ENCODE measurements at places on chromosomes 5 and 9.

GRCh38 chr9:136541709-136542108, 4.1 kb downstream of the NOTCH1 start:
- DNase-seq = no peak

- no peak for DNase-seq
Observed at GRCh38 chr5:153939101-153939500, 99.6 kb downstream of the FAM114A2 start.

DNA sequence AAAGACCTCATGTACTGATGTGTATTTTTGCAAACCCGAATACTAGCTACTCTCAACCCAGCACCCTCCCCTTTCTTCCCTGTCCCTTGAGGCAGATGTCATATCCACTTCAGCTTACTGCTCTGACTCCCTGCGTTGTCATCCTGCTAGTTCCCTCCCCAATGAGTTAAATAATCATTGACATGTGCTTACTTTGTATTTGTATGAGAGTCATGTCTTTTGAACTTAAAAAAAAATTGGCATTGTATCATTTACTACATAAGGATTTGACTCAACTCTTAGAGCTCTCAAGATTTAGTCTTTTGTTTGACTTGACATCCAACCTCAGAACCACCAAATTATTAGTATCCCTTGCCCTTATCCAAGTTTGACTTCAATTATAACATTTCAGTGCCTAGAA, 219.7 kb upstream of the TUT7 start:
- no peak for DNase-seq

- DNase-seq = no peak
Observed at GRCh38 chr9:115195912-115196311, 78.0 kb upstream of the TNC start.

GRCh38 chr5:74017786-74018211, 391.8 kb downstream of the ARHGEF28 start:
- DNase-seq = peak; percentile 51

- DNase-seq = no peak
Observed at GRCh38 chr9:116313638-116314037, 160.0 kb downstream of the PAPPA start.

- DNase-seq = peak; percentile 33
Observed at GRCh38 chr5:50666261-50667022, at the start of gene PARP8. Gene PARP8, plus strand, starts transcription at chr5:50666637. Its CDS starts 459 bp downstream, at chr5:50667096.

- DNase-seq = no peak
Observed at GRCh38 chr5:120473332-120473731, 9.2 kb downstream of the PRR16 start.

- peak; percentile 73 for DNase-seq
Observed at GRCh38 chr5:169142264-169142970, 158.5 kb downstream of the SLIT3 start.

GRCh38 chr9:135088348-135088978, 995 bp downstream of the OLFM1 start:
- DNase-seq = no peak

- DNase-seq = no peak
Observed at GRCh38 chr5:54135042-54135441, 175.3 kb downstream of the ARL15 start.

- no peak for DNase-seq
Observed at GRCh38 chr5:131495536-131496399, 139.3 kb downstream of the RAPGEF6 start.

- no peak for DNase-seq
Observed at GRCh38 chr5:45484781-45485180, 211.4 kb downstream of the HCN1 start.

DNA sequence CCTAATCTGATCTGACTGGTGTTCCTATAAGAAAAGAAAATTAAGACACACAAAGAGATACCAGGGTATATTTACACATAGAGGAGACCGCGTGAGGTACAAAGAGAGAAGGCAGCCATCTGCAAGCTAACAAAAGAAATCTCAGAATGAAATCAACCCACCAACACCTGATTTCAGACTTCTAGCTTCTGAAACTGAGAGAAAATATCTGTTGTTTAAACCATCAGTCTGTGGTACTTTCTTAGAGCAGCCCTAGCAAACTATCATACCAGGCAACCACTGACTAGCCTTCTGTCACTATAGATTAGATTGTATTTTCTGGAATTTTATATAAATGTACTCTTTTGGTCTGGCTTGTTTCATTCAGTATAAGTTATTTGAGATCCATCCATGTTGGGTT, 779.3 kb upstream of the ACO1 start:
- no peak for DNase-seq

DNA sequence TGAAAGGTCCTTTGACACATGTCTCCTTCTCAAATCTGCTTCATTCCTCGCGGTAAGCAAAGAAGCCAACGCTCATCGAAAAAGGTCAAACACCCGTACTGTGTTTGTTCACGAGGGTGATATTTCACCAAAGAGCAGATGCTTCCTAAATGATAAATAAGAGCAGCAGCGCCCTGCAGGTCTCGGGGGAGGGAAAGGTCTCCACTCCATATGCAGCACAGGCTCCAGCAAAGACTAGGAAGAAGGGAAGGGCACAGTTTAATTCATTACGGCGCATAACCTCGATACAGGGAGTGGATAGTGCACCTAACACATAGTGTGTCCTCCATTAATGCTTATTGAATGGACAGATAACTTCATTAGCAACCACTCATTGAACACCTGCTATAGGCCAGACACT, 593.3 kb downstream of the CDK5RAP2 start:
- DNase-seq = no peak

- peak; percentile 45 for DNase-seq
Observed at GRCh38 chr5:65262096-65262495, 219.6 kb downstream of the ADAMTS6 start.

DNA sequence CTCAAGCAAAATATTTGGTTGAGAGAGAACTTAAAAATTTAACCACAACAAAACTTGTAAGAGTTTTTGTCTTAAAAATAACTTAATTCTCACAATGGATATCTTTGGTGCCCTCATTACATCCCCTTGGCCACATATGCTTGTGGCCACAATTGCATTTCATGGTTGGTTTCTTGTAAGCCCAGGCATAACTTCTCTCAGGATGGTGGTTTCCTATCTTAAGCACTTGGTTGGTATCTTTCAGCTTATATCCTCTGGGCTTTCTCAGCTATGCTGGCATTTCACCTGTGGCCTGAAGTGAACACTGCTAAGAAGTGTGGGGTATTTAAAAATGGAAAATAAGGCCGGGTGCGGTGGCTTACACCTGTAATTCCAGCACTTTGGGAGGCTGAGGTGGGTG, 212.4 kb upstream of the MEF2C start:
- DNase-seq = no peak

DNA sequence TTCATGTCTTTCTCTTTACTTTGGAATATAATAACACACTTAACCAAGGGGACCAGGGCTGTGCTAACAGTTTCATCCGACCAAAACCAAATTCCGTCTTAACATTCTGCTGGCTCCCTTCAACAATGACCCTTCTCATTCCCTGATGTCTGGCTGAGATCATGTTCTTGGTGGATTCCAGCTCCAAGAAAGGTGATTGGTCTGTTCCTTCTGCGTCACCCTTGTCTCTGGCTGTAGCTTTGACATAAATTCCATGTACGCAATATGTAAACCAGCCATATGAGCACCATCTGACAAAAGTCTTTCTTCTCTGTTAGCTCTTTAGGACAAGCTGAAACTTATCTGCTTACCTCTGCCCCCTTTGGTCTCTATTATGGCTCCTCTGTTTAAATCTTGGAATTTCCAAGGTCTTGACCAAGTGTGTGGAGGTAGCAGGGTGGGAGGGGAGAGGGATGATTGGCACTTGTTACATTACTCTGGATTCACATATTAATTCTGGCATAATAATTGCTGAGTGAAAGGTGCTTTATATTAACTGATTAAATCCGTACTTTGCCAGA, 45.7 kb upstream of the HSD17B4 start:
- no peak for DNase-seq

DNA sequence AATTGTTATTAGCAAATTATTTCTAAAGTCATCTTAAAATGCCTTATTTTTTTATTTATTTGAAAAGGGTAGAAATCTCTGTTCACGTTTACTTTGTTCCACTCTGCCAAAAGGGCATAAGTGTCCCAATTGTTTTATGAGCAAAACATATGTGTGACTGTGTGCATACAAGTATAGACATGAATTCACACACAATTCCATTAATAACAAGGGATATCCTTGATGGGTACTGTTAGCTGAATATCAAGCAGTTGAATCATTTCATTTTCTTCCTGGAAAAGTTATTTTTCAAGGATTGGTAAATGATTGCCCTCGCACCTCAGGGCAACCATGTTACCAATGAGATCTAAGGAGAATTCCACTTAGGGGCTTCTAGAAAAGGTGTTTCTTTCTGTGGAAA, 92.1 kb upstream of the TAF11L2 start:
- no peak for DNase-seq

GRCh38 chr5:139446956-139447779, 7.8 kb upstream of the DNAJC18 start:
- no peak for DNase-seq

DNA sequence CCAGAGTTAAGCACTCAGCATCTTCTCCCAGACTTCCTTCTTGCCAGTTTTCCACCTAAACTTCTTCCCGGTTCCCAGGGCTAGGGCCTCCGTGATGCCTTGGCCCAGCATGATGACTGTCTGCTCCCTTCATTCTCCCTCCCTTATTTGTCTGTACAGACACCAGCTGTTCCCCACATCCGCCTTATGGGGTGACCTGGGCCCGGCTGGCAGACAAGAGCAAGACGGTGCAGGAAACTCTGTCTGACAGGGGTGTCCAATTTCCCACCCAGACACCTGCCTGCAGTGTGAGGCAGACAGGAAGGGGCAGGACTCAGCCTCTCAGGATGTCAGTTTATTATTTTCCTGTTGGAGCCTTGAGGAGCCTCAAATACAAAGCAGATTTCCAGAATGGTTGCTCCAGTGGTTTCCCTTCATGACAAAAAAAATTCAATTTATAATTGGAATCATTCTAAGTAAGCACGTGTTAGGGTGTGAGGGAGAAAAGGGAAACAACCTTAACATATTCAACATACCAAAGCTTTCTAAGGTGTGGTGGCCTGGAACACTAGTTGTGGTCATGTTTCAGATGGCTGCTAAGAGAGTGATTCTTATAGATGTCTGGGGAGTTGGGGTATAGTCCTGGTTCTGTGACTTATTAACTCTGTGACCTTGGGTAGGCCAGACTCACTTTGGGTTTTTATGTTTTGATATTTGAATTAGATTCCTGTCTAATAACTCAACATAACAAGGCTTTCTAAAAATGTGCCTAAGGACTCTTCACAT, 234.5 kb downstream of the PAPPA start:
- DNase-seq = no peak

DNA sequence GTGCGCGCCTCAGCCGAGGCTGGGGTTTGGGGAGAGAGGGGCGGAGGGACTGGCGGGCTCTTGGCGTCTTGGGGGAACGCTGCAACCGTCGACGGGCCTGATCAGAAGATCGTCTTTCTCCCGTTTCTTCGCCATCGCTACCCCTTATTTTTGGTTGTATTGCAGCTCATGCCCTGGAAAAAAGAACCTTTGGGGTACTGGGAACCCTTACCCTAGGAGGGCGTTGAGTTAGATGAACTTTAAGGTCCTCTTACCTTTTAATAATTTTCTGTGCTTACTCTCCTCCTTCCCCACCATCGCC, 719 bp downstream of the PAIP2 start:
- DNase-seq = no peak

DNA sequence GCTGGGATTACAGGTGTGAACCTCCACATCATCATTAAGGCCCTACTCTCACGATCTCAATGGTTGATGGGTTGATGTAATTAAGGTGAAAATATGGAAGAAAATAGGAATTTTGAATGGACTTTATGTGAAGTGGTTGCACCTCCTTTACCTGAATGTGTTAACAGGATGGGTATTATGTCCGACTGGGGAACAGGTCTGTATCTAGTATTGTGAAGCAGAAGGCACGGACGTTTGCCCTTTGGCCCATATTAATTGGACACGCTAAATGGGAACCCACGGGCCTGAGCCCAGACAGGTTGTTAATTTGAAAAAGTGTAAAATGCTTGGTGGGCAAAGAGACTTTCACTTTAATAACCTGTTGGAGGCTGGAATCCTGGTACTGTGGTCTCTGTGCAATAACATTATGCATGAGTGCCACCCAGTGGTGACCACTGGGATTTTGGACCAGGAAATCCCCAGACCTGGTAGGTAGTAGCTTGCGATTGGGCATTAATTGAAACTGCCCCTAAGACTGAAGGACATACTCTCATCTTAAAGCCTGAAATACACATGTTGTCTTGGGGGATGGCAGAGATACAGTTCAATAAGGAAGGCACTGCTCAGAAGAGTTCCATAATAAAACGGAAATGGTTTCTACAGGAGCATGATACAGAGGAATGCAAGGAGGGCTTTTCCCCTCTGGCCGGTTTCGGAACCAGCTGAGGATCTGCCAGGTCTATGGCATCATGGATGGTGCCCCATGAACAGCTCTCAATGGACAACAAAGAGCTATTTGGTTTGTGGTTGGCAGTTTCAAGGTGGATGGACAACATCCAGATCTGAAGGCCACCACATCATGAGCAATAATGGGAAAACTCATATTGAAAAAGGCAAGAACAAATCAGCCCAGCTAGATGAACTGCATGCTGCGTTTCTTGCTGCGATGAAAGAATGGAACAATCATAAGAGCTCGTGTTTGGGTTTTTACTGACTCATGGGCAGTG, 26.2 kb upstream of the BICD2 start:
- DNase-seq = peak; percentile 81

- no peak for DNase-seq
Observed at GRCh38 chr5:138448481-138449398, 9.9 kb downstream of the REEP2 start.

- no peak for DNase-seq
Observed at GRCh38 chr5:142981475-142981874, 211.3 kb downstream of the ARHGAP26 start.

- no peak for DNase-seq
Observed at GRCh38 chr5:157222506-157223230, 42.0 kb downstream of the ITK start.

GRCh38 chr9:33127881-33128280, 39.3 kb downstream of the B4GALT1 start:
- DNase-seq = no peak

DNA sequence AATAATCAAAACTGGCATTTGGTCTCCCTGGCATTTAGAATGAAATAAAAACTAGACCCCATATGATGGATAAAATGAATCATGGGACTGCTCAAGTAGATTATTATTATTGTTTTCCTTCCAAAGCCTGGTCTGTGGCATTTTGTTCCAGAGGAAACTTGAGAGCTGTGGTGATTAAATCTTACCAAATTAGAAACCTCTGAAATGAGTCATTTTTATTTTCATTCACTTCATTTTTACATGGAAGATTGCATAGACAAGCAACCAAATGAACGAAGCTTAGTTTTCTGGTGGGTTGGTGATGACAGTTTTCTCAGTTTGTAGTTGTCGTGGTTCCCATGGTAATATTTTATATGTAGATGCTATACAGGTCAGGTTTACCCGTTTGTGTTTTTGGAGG, 23.4 kb downstream of the PAM start:
- no peak for DNase-seq

DNA sequence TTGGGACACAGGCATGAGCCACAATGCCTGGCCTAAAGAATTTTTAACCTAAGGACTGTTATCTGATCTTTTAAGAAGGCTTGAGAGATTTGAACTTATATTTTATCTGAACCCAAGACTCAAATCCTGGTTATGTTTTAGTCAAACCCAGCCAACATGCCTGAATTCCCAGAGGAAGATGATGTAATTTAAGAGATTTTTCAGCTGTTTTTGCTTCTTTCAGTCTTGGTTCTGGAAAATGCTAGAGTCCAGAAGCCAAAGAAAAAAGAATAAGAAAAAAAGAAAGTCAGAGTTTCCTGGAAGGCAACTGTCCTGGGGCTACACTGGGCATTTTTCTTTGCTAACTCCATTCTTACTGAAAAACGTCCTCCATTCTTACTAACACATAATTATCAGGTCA, 85.8 kb downstream of the SNX18 start:
- no peak for DNase-seq

GRCh38 chr9:73680831-73681230, 529.2 kb downstream of the ANXA1 start:
- DNase-seq = no peak
